ENCODE measurements at places on chromosomes 11 and 22. TPM values are rescaled to one million over a fixed set of nuclear protein-coding genes. Genes with fewer than 3 reads are reported as not detected.

DNA sequence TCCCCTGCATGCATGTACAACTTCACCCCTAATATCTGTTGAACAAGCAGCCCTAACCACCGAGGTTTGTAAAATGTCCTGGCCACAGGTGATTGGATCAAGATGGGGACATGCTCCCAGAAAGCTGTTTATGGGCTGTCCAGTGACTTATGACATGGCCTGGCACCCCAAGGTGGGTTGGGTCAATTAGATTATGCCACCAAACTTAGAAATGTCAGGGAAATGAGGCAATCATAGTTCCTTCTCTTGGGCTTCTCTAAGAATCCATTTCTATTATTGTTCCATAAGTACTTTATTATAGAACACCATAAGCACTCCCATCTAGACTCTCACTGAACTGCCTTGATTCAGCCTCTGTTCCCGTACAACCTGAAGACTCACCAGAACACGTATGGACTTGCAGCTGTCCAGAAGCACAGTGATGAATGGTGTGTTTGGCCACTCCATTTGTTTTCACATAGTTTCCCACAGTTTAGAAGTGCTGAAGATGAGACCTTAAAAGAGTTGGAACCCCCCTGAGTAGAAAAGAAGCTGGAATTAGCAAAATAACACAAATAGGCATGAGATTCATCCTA is 45.5 kb upstream of the OLFML1 start:
- no peak for DNase-seq

GRCh38 chr11:19377881-19378280 is 137.1 kb upstream of the E2F8 start:
- no peak for DNase-seq

GRCh38 chr22:22446517-22446916 is 62.0 kb downstream of the ZNF280B start:
- DNase-seq: no peak

The OR51G1 gene
- polyA plus RNA-seq: not detected

Measured in renal pelvis (tissue), 12 donors.